ENCODE measurements at places on chromosomes 16 and 17. TPM values are rescaled to one million over a fixed set of nuclear protein-coding genes. Genes with fewer than 3 reads are reported as not detected.

DNA sequence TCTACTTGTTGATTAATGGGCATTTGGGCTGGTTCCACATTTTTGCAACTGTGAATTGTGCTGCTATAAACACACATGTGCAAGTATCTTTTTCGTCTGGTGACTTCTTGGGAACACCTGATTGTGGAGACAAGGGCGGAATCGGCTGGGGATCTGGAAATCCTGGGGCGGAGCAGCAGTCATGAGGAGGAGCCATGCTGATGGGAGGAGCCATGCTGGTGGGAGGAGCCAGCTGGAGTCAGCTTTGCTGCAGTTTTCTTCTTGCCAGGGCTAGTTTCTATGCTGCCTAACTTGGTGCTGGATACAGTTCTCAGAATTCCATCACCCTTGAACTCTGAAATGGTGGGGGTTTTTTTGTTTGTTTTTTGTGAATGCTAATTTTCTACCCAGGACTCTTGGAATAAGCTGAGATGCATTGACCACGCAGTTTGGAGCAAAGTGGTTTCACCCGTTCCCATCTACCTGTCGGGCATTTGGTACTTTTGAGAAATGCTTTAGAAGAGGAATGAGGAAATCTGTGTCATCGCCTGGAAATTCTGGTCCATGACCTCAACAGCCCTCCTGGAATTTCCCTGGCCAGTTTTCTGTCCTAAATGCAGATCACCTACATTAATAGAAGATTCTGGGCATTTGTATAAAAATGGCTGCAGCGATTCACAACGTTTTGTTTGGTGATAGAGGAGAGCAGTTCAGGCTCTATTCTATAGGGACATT is 217.4 kb upstream of the ZFHX3 start:
- peaks cover 75% of the 10 kb centered on the region for H3K27me3 ChIP-seq
- no peak overlapping the region for H3K4me3 ChIP-seq
- DNase-seq = no peak

GRCh38 chr17:65660947-65661346 is 99.5 kb upstream of the AXIN2 start:
- no peak overlapping the region for H3K27ac ChIP-seq
- DNase-seq = no peak
- no peak overlapping the region for H3K4me3 ChIP-seq
- no peaks in the 10 kb centered on the region for H3K36me3 ChIP-seq

USP43 gene
- 19.2 TPM for total RNA-seq

GRCh38 chr17:28908640-28909167 is 5.8 kb upstream of the DHRS13 start:
- no peak overlapping the region for H3K4me3 ChIP-seq
- DNase-seq = no peak
- H3K27ac ChIP-seq = no peak overlapping the region

DNA sequence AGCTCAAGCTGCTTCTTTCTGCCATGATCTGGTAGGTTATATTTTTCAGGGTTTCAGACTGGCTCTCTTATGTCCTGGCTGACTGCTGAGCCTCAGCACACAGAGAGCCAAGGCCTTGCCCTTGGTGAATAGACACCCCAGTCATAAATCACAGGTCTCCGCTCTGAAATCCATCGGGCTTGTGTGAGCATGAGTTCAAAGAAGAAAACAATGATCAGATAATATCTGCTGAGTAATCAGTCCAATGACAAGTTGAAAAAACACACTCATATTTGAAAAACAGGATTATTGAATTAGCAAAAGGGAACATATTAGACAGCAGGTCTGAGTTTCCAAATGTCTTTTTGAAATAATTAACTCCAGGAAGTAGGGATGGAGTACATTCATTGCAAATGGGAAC is 51.1 kb upstream of the NDRG4 start:
- H3K27me3 ChIP-seq = no peaks in the 10 kb centered on the region
- no peak overlapping the region for H3K4me3 ChIP-seq
- H3K36me3 ChIP-seq = no peaks in the 10 kb centered on the region
- H3K27ac ChIP-seq = no peak overlapping the region

KRT31 gene
- not detected for total RNA-seq

DNA sequence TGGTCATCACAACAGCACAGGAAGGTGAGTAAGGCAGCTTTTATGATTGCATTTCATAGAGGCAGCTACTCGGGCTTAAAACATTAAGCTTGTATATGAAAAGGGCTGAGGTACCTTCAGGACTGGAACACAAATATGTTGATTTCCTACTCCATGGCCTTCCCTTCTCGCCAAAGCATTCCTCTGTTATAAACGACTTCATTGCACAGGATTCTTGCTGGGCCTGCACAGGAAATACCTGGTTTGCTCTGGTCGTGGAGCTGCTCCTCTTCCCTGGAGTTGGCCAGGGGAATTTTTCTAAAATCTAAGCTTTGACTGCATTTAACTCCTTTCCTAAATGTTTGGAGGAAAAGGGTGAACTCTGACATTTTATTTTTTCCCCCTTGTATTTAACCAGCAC is 49.0 kb downstream of the CHD9 start:
- DNase-seq = no peak
- H3K27me3 ChIP-seq = no peaks in the 10 kb centered on the region
- H3K4me1 ChIP-seq = peaks cover 36% of the 10 kb centered on the region
- no peak overlapping the region for H3K27ac ChIP-seq
- H3K4me3 ChIP-seq = no peak overlapping the region

WIPF2 gene
- 23.4 TPM for total RNA-seq

GRCh38 chr17:49887086-49887743 is 39.3 kb upstream of the TAC4 start:
- H3K27me3 ChIP-seq = no peaks in the 10 kb centered on the region
- H3K4me1 ChIP-seq = peaks cover 66% of the 10 kb centered on the region
- no peaks in the 10 kb centered on the region for H3K36me3 ChIP-seq
- peak; percentile 97 for DNase-seq
- H3K27ac ChIP-seq = peak overlapping the region; percentile 88

RNF43 gene
- total RNA-seq = 0.33 TPM

DNA sequence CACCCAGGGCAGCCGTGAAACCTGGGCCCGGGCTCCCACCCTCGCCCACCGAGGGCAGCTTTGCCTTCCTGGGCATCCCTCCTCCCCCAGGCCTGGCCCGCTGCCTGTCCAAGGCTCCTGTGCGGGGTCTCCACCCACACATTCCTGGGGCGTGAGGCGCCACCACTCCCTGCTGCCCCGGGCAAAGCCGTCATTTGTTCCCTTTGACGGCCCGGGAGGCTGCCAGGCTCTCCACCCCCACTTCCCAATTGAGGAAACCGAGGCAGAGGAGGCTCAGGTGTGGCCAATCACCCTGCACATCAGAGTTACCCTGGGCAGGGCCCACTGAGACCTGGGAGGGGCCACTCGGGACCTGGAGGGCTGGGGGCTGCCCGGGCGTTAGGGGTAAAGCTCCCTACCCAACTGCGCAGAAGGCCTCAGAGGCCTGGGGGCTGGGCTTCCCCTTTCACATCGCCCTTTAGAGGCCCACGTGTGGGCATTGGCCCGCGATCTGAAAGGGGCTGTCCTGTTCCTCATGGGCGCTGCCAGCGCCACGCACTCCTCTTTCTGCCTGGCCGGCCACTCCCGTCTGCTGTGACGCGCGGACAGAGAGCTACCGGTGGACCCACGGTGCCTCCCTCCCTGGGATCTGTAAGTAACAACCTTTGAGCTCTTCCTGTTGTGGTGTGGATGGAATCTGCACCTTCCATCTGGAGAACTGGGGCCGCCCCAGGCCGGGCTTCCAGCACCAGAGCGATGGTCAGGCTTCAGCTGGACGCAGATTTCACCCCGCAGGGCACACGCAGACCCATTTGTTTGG is at the start of gene MSLN:
MSLN (plus strand) TSS at position 190 of the 799 bp plus-strand sequence. CDS start 1,947 bp downstream, outside the sequence.
- no peaks in the 10 kb centered on the region for H3K36me3 ChIP-seq
- H3K4me3 ChIP-seq = no peak within 1 kb of the TSS
- peaks cover 16% of the 10 kb centered on the region for H3K4me1 ChIP-seq

UTP4 gene
- total RNA-seq = 42.1 TPM

SDR42E1 gene
- 10.5 TPM for total RNA-seq

GRCh38 chr17:5210091-5210490 is 18.4 kb upstream of the ZNF594 start:
- no peak overlapping the region for H3K27ac ChIP-seq
- no peaks in the 10 kb centered on the region for H3K27me3 ChIP-seq
- H3K36me3 ChIP-seq = no peaks in the 10 kb centered on the region

DNA sequence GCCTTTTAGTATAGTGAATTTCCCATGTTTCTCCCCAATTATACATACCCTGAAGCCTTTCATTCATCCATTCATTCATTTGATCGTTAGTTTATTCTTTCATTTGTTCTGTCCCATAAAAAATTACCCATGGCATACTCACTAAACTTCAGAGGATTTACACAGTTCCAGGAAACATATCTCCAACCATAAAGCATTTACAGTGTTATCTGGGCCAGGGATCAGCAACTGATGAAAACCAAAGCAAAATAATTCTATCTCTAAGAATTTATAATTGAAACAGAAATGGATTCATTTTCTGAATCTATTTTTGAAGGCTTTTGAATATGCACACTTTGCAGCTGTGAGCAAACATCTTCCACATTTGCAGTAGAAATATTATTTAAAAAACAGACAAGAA is 547.7 kb downstream of the KCNJ2 start:
- no peak overlapping the region for H3K27ac ChIP-seq
- no peaks in the 10 kb centered on the region for H3K27me3 ChIP-seq
- no peaks in the 10 kb centered on the region for H3K4me1 ChIP-seq

CD300C gene
- not detected for total RNA-seq

All from PC-9 (cell line).